ENCODE measurements at places on chromosomes 7 and 10.

GRCh38 chr7:41189866-41190265, 513.0 kb downstream of the INHBA start:
- DNase-seq, result no peak

GRCh38 chr7:140744005-140744404, 47.5 kb downstream of the NDUFB2 start:
- DNase-seq, result no peak

DNA sequence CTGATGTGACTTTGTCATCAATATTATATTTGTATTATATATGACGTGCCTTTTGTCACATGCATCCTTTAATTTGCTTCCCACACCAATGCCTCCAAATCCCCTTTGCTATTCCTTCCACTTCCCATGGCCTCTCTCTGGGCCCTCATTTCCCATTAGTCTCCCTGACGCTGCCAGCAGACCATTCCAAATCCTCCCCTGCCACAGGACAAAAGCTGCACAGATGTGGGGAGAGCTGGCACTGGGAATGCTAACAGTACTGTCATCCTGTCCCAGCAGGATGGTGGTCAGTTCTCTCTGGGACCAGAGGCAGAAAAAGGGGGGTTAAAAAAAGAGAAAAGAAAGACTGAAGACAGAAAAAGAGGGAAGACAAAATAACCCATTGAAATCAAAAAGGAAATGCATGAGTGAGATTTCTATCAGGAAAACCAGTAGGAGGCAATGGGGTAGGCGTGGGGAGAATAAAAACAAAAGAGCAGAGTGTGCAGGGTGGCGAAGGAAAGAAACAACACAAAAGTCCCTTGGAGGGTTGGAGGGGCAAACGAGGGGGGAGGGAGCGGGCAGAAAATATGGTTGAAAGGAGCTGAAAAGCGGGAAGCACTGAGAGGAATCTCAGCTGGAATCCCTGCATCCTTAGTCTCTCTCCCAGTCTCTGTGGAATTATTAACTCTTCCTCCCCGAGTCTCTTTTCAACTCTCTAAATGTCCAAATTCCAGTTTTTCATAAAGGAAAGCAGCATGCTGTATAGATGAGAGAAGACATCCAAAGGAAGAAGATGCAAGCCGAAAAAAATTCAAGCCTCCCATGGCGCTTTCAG, 59.2 kb upstream of the PTN start:
- DNase-seq, result no peak

DNA sequence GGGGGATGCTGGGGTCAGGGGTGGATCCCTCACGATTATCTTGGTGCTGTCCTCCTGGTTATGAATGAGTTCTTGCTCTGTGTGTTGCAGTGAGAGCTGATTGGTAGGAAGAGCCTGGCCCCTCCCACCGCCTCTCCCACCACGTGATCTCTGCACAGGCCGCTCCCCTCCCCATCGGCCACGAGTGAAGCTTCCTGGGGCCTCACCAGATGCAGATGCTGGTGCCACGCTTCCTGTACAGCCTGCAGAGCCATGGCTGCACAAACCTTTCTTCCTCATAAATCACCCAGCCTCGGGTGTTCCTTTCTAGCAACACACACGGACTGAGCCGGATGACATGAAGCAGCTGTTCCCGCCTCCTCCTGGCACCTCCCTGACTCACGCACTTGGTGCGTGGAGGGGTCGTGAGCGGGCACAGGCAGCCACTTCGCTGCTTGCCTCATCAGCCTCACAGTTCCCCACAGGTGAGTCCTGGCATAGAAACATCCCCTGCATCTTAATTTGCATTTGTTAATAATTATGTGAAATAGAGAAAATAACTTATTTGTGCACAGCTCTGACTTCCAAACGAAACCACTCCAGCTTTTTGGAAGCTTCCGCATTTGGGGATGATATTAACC, 210.8 kb downstream of the ADARB2 start:
- no peak for DNase-seq

- DNase-seq, result no peak
These were observed 8.6 kb upstream of the PLAU start for GRCh38 chr10:73902351-73902750.

All from prostate gland (tissue), 2 donors.